ENCODE measurements at places on chromosomes 5 and 9.

DNA sequence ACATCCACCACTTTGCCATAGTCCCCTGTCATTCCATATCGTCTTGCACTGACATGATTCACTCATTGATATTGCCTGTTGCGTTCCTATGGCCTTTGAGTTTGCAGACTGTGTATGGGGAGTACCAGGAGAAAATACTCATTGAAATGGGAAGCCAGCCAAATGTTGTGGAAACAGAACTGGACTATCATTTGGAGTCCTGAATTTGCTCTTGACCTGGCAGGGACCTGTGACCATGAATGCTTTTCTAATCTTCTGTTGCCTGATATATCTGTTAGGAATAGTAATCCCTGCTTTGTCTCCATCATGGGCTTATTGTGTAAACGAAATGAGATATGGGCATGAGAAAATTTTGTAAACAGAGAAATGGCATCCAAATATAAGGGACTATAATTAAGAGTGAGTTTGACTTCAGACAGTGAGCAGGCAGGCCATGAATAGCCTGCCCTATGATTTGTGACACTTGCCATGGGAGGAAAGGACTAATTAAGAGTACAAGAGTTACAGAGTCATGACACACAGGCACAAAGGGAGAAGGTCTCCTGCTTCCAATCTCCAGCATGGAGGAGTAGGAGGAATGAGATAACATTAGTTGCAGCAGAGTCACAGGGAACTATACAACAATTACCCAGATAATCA, 572.9 kb upstream of the SGCD start:
- DNase-seq = no peak

DNA sequence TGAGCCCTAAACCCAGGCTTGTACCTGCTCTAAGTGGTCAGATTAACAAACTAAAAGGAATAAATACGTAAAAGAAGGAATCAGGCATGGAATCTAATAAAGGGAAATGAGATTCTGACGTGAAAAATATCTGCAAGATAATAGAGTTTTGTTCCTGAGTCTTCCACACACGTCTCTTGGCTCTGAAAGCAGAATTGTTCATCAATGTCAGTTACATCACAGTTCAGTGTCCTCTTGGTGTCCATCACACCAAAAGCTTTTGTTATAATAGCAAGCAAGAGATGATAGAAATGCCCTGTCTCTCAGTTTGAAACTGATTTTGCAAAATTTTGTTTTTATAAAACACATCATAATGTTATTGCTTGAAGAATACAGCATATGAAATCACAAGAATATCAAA, 34.7 kb upstream of the NMUR2 start:
- no peak for DNase-seq

DNA sequence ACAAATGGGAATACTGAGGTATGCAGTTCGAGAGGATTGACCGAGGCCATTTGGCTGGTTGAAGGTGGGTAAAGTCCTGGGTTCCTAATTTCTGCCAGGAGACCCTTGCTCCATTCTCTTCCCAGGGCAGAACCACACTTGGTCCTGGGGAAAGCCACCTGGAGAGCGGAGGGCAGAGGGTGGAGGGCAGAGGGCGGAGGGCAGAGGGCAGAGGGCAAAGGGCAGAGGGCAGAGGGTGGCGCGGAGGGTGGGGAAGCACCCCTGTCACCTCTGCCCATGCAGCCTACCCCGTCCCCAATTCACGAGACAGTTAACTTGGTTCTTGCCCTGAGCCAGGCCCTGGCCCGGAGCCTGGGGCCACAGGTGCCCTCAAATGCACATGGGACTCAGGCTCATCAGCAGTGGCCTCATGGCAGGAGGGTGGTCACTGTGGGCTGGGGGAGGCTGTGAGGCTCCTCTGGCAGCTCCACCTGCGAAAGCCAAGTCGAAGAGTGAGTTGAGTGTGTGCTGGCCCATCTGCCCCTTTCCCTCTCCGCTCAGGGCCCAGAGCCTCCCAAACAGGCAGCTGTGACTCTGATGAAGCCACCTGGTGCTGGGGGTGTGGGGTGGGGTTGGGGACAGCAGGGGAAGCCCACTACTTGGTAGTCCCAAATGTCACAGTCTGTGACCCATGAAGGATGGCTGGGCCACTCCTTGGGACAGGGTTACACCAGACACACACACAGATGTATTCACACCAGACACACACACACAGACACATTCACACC, 28.0 kb upstream of the FCN1 start:
- DNase-seq = no peak

DNA sequence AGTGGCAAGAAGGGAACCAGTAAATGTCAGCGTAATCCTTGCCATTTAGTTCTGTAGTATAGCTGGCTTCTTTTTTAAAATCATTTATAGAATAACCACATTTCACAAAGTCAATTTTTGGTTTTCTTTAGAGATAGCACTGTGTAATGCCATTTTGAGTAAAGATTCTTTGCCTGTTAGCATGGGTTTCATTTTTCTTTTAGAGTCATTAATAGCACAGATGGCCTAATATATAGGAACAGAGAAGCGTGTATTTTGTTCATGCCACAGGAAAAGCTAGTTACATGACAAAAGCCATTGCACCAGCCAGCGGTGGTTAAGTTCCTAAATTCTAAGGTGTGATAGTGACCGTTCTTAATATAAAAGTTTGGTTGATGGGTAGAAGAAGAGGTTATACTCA, 1363.9 kb downstream of the MAT2B start:
- DNase-seq = no peak

DNA sequence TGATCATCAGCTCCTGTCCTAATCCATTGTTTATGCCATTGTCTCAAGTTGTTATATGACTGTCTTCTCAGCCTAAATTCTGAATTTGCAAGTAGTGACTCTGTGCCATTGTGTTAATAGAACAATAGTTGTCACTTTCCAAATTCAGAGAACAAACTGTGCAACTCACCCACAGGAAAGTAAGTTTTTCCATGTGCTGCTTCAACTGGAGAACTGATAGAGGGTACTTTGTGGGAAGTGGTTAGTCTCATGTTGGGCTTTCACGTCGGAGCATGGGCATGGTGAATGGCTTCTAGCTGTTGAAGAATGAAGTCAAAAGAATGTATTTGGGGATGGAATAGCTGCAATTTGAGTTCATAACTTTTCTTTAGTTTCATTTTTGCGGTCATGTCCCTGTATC, 146.0 kb downstream of the CD180 start:
- DNase-seq = no peak

DNA sequence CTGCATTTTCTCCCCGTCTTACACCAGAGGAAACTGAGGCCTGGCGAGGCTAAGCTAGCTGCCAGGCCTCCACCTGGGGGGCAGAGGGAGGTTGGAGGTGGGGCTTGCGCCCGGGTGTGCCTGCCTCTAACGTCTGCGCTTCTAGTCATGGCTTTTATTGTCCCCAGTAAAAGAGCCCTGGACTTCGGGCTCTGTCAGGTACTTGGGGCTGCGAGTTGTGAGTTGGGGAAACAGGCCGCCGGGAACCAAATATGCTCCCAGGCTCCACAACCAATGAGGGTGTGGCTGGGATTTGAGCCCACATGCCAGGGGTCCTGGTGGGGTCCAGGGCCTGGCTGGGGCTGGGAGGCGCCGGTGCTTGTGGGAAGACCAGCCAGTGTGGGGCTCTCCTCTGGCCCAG, 57.4 kb upstream of the NOTCH1 start:
- DNase-seq = no peak

DNA sequence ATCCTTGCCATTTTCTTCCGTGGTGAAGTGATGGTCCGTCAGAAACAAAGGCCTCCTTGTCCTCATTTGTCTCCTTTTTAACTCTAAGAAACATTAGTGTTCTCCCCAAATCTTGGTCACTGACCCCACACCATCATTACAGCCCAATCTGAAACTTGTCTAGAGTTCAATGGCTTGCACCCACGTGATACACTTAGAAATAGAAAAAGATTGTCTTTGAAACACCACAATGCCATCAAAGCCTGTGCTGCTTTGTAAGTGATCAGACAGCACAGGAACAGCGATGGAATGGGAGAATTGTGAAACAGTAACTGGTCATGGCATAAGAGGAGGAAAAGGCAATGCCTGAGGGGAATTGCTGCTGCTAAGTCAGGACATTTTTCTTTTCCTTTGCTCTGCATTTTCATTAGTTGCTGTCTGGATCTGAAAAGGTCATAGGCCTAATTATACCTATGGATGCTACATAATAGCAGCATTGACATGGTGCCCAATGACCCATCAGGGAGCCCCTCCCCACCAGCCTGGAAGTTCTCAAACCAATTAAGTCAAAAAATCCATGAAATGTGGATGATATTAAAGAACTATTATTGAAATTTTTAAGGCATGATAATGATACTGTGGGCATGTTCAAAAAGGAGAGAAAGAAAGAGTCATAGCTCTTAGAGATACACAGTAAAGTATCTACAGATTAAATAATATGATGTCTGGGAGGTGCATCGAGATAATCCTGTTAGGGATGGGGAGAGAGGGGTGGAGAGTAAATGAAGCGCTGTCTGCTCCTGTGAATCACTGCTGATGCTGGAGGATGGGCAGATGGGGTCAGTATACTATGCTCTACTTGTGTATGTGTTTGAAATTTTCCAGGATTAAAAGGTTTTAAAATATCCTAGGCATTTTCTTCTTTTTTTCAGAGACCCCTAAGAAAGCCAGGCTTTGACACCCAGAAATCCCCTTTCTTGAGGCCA, 83.6 kb downstream of the ENC1 start:
- no peak for DNase-seq

DNA sequence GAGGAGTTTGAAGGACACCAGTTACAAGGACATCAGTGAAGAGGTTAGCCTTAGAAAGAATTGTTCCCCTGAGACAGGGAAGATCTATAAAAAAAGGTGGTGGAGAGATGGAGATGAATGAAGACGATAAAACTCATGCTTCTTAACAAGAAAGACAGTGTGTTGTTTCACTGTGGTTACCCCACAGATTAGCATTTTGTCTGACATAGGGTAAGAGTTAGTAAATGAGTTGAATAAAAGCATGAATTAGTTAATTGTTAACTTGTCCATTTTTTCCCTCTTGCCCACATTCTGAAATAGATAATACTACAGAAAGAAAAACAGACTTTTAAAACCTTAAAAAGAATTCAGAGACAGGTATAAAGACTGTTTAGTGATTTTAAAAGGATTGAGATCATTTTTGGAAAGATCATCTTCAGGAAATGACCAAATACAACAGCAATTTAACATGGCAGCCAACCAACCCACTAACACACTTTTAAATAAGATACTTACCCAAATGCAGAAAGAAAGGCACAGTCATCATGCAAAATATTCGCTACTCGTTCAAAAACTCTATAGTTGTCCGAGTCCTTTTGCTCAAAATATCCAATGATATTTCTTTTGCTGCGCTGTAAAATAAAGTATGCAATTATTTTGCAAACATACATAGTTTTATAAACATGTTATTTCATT, 78.5 kb downstream of the ERP44 start:
- DNase-seq = no peak

DNA sequence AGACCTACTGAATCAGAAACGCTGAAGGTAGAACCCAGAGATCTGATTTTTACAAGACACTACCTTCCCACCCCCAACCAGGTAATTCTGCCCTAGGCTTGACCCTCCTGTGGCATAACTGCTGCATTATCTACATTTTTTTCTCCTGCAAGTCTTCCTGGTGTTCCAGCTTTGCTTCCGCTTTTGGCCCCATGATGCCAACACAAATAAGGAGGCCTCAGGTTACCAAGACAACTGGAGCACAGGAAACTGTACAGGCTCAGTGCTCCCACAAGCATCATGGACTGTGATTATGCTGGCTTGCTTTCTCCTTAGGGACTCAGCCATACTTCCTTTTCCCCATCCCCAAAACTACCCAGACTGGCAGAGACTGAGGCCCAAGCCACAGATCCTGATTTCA, 6.6 kb upstream of the MSMP start:
- no peak for DNase-seq

- DNase-seq = no peak
These were observed 71.4 kb downstream of the ARHGEF37 start for GRCh38 chr5:149652697-149653096.

GRCh38 chr9:37969130-37969529, 65.2 kb upstream of the SLC25A51 start:
- no peak for DNase-seq

DNA sequence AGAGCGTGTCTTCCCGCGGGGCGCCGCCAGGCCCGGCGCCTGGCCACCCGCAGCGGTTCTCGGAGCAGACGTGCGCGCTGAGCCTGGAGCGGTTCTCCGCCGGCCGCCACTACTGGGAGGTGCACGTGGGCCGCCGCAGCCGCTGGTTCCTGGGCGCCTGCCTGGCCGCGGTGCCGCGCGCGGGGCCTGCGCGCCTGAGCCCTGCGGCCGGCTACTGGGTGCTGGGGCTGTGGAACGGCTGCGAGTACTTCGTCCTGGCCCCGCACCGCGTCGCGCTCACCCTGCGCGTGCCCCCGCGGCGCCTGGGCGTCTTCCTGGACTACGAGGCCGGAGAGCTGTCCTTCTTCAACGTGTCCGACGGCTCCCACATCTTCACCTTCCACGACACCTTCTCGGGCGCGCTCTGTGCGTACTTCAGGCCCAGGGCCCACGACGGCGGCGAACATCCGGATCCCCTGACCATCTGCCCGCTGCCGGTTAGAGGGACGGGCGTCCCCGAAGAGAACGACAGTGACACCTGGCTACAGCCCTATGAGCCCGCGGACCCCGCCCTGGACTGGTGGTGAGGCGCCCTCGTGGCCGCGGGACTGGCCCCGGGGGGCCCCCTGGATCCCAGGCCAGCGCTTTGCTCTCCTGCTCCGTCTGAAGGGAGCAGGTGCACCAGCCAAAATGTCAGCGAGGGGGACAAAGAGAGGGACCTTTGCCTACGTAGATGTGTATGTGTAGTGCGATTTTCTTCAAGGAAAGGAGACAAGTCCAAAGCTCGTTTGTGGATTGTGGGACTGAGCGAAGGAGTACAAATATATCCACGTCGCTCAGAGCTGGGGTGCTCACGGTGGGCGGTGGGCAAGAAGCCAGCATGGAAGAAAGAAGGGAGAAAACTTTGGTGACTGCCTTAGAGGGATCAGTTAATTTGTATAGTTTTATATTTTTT, 19.5 kb downstream of the BTNL9 start:
- no peak for DNase-seq

- no peak for DNase-seq
These were observed 334.4 kb downstream of the ARHGEF28 start for GRCh38 chr5:73960426-73960825.

DNA sequence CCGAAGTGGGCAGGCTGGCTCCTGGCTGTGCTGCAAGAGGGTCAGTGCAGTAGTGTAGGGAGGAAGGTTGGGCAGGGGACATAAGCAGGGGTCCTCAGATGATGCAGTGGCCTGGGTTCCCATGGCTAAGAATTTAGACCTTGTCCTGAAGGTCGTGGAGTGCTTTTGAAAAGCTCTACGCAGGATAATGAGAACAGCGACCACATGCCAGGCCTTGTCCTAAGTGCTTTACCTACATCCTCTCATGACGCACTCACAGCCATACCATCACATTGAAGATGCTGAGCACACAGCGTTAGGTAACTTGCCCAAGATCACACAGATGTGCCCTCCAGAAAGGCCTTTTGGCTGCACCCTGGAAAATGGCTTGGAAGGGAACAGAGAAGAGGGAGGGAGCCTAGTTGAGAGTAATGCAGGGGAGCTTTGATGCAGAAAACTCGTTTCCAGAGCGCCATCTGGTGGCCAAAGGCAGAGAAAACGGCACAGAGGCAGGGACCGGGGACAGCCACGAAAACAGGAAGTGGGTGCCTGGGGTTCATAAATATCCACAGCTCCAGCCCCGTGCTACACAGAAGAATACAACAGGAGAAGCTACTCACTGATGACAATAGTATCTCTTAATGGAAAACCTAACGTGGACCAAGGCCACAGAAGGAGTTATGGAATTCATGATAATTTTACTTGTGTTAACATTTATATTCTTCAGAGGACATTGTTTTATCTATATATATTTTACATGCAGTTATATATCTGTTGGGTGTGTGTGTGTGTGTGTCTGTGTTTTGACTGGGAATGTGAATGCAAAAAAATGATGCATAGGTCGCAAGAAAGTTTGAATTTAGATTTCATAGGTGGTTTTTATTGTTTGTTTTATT, 2.7 kb upstream of the PCDH12 start:
- DNase-seq = no peak

Data from NCI-H187 treated with DMSO at 0.1 percent for 48 hours (cell line).